ENCODE measurements at places on chromosomes 6 and 20.

GRCh38 chr6:37535759-37536490 is 36.2 kb upstream of the CCDC167 start:
- DNase-seq: no peak

DNA sequence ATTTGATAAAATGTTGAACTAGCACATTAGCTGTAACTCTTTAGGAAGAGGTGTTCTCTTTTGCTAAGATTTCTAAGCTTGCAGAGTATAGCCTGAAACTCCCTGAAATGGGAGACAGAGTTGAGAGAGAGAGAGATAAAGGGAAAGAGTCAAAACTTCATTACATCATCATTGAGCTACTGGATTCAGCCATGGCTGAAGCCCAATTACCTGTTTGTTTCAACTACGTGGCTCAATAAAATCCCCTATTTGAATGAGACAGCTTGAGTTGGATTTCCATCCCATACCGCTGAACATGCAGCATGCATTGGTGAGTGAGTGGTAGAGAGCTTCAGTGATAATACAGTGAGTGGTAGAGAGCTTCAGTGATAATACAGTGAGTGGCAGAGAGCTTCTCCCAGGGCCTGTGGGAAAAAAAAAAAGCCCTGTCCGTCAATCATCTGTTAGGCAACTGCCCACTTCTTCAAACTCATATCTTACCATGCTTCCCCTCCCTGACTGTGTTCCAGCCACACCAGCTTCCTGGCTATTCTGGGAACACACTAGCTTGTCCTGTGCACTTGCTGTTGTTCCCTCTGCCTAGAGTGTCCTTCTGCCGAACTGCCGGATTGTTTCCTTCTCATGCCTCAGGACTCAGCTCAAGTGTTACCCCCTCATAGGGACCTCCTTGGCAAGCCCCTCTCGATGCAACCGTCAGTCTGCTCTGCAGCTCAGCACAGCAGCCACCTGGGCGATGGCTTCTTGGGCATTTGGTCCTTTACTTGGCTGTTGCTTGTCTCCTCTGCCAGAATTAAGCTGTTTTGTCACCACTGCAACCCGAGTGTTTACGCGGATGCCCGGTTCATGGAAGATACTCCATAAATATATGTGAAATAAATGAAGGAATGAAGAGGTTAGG is 91.3 kb upstream of the EYA2 start:
- no peak for DNase-seq

DNA sequence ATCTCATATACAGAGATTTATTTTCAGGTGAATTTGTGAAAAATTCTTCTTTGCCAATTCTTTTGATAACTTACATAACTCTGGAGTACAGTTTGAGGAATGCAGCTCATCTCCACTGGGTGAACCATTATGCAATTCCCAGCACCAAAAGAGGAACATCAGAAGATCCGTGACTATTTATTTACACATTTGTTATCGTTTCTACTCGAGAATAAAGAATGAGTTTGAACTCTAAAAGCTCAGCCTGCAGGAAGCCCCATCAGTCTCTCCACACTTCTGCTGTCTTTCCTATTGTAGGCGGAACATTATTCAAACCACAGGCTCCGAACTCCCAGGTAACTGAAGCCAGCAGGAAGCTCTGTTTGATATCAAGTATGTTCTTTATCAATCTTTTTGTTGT is 95.9 kb upstream of the IFNGR1 start:
- no peak for DNase-seq

- no peak for DNase-seq
Measured at GRCh38 chr6:8041913-8042583, 22.1 kb downstream of the BLOC1S5 start.

DNA sequence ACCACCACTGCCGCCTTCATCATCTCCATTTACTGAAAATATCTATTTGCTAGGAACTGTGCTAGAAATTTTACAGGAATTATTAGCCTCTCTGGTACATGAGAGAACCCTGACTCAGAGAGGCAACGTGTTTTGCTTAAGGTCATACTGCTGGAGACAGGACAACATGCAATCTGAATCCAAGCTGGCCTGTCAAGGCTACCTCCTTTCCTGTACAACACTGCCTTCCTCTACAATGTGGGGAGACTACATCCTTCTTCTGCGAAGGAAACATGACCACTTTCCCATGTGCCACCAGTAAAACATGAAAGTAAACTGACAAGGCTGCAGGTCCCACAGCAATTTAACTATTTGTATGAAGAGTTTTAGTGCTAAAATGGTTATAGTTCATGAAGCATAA is 200.9 kb downstream of the BACH2 start:
- no peak for DNase-seq

DNA sequence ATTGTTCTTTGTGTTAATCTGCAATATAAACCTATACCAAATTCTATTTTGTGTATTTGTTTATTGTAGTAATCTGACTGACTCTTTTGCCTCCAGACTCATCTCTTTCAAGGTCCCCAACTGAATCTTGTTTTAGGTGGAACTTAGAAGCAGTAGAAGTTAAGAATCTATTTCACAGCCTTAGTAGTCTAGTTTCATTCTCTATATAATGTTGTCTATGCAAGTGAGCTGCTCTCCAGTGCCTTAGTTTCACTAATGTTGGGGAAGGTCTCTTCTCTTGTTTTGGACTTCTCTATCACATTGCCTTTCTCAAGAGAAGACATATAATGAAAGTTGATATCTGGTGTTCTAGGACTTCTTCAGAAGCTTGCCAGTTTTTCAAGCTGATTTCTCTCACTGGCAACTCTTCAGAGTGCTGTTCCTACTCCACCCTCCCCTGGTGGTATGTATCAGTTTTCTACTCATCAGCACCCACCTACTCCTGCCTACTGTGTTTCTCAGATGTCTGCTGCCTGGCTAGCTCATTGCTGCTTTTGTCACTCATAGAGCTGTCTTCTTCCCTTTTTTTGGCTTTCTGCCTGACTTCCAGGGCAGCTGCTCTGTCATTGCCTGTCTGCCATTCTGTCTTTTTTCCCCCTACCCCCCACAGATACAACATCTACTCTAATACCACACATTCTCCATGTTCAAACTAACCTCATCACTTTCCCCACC is 82.1 kb downstream of the PTPRA start:
- no peak for DNase-seq

- DNase-seq: no peak
Measured at GRCh38 chr6:43020847-43021246, 576 bp upstream of the RRP36 start.

DNA sequence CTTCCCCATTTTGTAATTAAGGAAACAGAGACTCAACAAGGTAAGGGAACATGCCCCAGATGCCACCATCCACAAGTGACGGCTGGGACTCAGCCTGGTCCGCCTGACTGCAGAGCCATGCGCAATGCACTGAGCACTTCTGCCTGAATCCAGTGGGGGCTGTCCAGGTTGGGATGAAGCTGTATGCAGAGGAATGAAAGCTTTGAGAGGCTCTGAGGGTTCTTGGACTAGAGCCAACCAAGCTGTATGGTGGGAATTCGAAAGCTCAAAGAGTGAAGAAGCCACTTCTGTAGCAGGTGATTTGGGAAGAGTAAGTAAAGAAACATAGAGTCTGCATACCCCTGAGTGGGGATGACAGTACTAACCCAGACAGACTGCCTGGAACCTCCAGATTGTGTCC is 127.6 kb upstream of the AKAP12 start:
- no peak for DNase-seq

- DNase-seq: no peak
Measured at GRCh38 chr6:143126574-143126941, 65.9 kb downstream of the AIG1 start.

- no peak for DNase-seq
Measured at GRCh38 chr6:129575378-129576118, 134.4 kb downstream of the ARHGAP18 start.

GRCh38 chr6:54060286-54060685 is 51.0 kb upstream of the MLIP start:
- DNase-seq: no peak

DNA sequence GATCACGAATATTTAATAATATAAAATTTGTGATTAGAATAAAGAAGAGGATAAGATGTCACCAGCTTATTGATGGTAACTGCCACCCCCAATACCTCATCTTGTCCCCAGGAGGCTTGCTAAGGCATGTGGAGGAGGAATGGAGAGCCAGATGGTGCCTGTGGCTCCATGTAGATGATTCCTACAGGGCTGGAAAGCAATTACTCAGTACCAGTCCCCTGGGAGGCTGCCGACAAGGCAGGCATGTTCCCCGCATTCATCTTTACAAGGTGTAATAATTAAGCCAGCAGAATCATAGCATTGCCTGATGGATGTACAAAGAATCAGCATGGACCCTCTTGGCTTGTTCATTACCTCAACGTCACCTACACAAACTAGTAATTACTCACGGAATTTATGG is 155.3 kb downstream of the PLCB1 start:
- DNase-seq: no peak
